ENCODE measurements at places on chromosomes 12 and 14.

- no peak for DNase-seq
Measured at GRCh38 chr12:9041321-9041720, 52.0 kb downstream of the KLRG1 start.

DNA sequence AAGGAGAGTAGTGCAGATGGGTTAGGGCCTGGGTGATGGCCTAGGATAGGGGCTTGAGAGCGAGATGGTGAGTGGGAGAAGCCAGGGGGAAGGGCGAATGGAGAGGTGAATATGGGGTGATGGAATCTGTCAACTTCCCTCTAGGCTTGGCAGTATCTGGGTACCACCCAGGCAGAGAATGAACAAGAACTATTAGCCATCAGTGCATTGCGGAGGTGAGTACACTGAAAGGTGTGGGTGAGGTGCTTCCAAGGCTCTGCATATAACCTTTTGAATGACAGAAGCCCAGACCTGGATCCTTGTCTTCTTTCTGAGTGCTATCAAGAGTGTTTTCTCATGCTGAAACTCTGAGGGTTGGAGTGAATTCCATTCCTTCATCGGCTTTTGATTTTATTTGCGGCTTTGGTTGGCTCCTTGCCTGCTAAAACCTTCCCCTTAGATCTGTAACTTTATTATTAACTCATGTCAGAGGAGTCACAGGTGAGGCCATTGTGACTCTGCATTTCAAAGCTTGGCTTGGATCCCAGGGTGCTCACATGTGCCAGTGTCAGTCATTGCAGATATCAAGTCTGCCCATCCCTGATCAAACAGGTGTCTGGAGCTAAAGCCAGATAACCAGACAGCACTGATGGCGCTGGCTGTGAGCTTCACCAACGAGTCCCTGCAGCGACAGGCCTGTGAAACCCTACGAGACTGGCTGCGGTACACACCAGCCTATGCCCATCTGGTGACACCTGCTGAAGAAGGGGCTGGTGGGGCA lies 18.6 kb downstream of the PEX5 start:
- no peak for DNase-seq

DNA sequence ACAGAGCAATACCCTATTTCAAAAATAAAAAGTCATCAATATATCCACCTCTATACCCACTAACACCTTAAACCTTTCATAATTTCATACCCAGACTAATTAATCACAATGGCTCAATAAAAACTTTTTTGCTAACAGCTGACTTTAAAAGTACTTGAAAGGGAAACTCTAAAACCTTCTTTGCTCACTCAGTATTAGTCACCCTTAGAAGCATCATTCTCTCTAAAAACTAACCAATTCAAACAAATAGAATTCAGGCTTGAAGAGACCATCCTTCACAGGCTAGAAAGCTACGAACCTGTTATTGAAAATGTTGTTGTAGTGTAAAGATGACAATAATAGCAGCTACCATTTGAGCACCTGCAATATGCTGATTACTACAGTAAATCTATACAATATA lies 37.2 kb downstream of the HECTD1 start:
- no peak for DNase-seq

GRCh38 chr12:3202734-3203446 lies 125.7 kb downstream of the TSPAN9 start:
- DNase-seq = no peak

DNA sequence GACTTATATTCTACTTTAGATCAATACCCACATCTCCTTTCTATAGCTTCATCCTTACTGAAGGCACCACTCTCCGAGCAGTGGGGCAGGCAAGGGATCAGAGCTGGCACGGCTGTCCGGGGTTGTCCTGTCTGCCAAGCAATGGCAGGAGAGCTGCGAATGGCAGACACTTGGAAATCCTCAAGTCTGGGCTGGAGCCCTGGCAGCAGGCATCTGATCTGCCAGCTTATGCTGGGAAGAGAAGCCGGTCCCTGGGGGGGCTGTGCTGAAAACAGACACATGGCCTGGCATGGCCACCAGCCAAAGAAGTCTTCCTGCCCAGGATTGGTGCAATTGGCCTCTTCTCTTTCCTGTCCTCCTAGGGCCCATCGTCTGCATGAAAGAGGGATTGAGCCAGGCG lies 280.2 kb upstream of the PWP1 start:
- no peak for DNase-seq

Data from esophagus squamous epithelium (tissue), 5 donors.